ENCODE measurements at places on chromosomes 7 and 10.

DNA sequence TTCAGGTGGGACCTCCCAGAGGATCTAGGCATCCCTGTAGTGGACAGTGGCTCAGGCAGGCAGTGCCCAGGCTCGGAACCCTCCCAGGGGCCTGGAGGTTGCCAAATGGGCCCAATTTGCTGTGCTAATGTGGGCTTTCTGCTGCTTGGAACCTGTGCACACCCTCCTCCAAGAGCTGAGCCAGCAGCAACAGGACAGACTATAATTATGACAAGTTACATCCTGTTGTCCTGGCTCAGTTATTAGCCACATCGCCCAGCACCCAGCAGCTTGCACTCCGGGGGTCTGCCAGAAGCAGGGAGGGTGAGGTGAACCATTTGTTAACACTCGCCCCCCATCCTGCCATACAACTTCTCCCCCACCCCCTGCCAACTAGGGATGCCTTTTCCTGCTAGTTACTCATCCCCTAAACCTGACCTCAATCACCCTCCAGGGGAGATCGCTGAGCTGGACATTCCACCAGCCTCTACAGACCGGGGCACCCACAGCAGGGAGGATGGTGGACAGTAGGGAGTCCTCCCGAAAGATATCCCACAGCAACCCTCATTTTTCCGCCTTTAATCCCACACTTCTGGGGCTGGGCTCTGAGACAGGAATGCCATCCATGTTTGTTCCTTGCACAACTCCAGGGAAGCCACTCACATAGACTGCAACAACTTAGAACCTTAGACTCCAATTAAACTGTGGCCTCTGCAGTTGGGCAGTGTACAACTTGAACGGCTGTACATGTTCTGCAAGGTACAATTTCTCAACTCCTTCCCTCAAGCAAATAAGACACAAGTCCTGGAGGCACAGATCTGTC, 7.9 kb upstream of the MYL10 start:
- no peak for DNase-seq

DNA sequence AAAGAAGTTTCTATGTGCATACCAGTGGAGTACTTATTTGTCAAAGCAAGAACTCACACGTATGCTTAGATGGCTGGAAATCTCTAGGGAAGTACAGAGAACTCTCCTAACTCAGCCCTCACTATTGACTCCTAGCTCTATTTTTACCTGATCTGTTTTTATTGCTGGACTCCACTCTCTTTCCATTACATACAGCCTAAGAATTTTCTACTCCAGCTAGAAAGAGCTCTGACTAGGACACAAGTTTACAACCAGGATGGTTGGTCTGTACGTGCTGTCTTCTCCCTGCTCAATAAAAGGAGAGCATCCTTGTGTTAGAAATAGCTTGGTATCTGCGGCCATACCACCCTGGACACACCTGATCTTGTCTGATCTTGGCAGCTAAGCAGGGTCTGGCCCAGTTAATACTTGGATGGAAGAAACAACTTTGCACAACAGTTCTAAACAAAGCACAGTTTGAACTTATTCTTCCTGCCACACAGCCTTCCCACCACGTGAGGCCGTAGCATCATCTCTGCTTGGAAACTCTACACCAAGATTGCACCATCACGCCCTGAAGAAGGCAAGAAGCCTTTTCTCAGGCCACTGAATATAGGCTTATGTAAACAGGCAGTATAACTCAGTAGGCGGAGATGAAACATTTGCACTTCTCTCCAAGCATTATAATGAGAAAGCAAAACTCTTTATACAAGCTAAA, 50.7 kb downstream of the KCNMA1 start:
- no peak for DNase-seq

GRCh38 chr10:68938117-68938516, 17.9 kb upstream of the DDX21 start:
- DNase-seq = no peak

- no peak for DNase-seq
These were observed 8.2 kb upstream of the VCL start for GRCh38 chr10:73989594-73990150.

GRCh38 chr7:112290065-112290464, 83.6 kb downstream of the ZNF277 start:
- DNase-seq = no peak

DNA sequence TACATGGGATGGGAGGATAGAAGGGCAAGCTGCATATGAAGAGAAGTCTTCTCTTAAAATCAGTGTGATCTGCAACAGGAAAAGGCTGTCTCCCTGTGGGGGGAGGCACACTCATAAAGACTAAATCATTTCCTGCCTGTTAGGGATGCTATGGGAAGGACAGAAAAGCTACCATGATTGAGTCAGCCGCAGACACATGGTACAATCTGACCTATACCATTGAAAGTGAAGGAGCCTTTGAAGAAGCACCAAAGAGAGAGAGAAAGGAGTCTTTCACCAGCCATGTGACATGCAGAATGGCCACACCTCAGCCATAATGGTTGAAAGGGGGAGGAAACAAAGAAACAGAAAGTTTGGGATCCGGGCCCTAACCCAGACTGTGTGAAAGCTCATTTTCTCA, 29.1 kb downstream of the NUDCD3 start:
- DNase-seq = no peak

DNA sequence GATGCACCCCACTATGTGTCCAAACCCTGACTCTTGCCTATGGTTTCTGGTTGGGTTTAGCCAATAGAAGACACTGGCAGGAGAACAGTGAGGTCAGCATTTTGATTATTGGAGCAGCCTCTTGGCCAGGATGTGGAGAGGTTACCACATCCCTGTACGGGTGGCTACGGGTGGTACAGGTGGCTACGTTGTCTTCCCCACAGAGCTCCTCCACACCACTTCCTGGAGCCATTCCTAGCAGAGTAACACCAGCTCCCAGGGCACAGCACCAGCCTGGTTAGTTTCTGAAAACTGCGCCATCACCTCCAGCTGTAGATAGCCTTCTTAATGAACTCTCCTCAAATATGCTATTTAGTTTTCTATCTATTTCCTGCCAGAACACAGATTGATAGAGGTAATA, 445.2 kb downstream of the INHBA start:
- peak; percentile 4 for DNase-seq

- DNase-seq = no peak
These were observed 174.7 kb upstream of the LYZL1 start for GRCh38 chr10:29114141-29114540.

GRCh38 chr10:75110006-75110632, 1.3 kb upstream of the SAMD8 start:
- no peak for DNase-seq

DNA sequence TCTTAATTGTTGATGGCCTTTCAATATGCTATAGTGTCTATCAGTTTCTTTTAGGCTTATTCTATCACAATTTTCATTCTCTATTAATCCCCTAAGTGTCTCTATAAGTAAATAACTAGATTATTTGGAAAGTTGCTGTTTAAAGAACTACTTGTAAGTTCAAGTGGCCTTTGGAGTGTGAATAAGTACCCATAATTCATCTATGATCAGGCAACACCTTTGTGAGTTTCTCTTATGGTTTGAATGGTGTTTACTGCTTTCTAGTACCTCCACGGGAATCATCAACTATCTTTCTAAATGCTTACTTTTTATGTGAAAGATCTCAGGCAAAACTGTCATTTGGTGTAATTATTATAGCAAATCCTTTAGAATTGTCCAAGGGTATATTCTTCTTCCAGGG, 166.7 kb downstream of the POU6F2 start:
- no peak for DNase-seq

GRCh38 chr7:73741600-73741999, 3.0 kb upstream of the ABHD11 start:
- no peak for DNase-seq

- no peak for DNase-seq
These were observed 113.2 kb downstream of the NRBF2 start for GRCh38 chr10:63246356-63246755.

DNA sequence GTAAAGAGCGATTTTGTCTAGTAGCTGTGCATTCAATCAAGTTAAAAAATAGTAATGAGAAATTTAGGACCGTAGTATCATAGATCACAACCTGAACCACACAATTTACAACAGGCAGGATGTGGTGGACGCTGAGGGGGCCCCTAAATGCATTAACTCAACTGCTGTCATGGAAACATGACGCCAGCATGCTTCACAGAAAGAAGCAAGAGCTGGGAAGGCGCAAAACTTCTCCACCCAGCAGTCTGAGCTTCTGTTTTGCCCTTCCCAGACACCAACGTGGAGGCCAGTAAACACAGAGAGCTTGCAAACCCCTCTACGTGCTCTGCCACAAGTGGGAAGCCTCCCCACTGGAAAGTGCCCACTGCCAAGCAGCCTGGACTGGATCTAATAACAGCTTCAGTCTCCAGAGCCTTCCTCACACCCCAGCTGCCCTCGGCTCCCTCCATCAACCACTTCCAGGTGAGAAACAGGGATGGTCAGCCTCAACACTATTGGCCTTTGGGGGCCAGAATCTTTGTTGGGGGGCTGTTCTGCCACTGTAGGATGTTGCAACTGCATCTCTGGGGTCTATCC, 151.8 kb downstream of the SFMBT2 start:
- DNase-seq = peak; percentile 17

DNA sequence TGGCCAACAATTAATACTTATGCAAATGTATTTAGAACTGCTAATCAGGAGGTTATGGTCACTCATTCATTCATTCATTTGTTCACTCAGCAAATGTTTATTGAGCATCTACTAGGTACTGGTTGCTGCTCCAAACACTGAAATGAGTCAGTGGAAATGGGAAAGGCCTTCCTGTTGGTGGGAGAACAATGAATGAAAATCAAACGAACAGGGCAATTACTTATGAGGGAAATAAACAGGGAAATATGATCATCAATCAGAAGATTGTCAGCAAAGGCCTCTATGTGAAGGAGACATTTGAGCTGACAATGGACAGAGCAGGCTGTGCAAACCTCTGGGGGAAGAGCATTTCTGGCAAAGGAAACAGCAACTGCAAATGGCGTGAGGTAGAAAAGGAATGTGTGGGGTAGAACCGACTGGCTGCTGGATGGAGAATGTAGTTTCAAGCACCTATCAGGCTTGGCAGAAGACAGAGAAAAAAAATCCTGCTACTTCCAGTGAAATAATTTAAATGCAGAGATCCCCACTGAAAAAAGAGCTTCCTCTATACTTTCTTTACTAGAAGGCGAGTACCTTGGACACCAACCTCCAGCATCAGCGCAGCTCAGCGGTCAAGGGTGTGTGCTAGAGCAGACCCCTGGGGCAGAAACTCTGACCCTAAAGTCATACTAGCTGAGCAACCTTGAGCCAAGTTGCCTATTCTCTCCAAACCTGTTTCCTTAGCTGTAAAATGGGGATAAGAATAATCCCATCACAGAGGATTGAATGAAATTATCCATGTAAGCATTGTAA, 108.8 kb upstream of the EEPD1 start:
- DNase-seq = no peak

- DNase-seq = no peak
These were observed 621.3 kb upstream of the DPP6 start for GRCh38 chr7:153430931-153431330.

GRCh38 chr10:122655524-122656307, 43.9 kb downstream of the C10orf120 start:
- no peak for DNase-seq

DNA sequence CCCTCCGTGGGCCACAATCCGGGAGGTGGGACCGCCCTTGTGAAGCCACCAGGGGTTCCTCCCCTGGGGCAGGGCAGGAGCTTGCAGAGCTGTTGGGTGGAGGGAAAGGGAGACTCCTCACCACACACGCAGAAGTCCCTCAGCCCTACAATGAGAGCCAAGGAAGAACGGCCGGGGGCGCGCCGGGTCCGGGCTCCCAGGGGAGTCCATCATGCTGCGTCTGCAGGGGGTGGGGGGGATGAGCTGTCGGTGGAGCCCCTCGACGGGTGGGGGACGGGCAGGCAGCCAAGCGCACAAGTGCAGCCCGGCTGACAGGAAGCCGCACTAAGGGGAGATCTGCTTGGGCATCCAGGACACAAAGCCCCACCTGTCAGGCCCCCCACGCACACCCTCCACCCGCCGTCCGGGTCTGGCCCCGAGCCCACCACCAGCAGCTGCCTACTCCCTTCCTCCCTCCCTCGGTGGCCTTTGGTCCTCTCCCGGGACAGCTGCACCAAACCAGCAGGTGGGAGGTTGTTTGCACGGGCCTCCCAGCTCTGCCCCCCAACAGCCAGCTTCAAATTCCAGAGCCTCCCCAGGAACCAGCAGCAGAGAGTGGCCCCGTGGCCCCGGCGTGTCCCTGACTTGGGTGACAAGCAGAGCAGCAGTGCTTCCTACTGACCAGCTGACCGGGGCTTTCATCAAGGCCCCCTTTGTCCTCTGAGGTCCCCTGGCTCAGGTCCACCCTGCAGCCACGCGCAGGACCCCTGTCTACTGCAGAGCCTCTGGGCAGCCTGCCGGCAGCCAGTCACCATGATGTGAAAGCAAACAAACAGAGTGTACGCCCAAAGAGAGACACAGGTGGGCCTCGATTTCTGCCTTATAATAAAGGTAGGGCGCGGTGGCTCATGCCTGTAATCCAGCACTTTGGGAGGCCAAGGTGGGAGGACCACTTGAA, 50.3 kb downstream of the HIP1 start:
- no peak for DNase-seq

Data from T-helper 2 cell (primary cell).